ENCODE measurements at places on chromosomes 3 and 15. TPM values are rescaled to one million over a fixed set of nuclear protein-coding genes. Genes with fewer than 3 reads are reported as not detected.
A peak's percentile ranks its signal among the peaks of the same experiment; 100 is the strongest.

- H3K27ac ChIP-seq, result no peak overlapping the region
- no peak overlapping the region for H3K4me3 ChIP-seq
- no peak for DNase-seq
- H3K27me3 ChIP-seq, result no peaks in the 10 kb centered on the region
- H3K36me3 ChIP-seq, result no peaks in the 10 kb centered on the region
Observed at GRCh38 chr15:91068436-91068835, 31.6 kb upstream of the SV2B start.

The HYKK gene
- total RNA-seq, result 6.4 TPM

GRCh38 chr3:123310186-123310585 is 108.4 kb downstream of the SEC22A start:
- peaks cover 19% of the 10 kb centered on the region for H3K36me3 ChIP-seq
- peaks cover 18% of the 10 kb centered on the region for H3K4me1 ChIP-seq
- H3K27ac ChIP-seq, result no peak overlapping the region

DNA sequence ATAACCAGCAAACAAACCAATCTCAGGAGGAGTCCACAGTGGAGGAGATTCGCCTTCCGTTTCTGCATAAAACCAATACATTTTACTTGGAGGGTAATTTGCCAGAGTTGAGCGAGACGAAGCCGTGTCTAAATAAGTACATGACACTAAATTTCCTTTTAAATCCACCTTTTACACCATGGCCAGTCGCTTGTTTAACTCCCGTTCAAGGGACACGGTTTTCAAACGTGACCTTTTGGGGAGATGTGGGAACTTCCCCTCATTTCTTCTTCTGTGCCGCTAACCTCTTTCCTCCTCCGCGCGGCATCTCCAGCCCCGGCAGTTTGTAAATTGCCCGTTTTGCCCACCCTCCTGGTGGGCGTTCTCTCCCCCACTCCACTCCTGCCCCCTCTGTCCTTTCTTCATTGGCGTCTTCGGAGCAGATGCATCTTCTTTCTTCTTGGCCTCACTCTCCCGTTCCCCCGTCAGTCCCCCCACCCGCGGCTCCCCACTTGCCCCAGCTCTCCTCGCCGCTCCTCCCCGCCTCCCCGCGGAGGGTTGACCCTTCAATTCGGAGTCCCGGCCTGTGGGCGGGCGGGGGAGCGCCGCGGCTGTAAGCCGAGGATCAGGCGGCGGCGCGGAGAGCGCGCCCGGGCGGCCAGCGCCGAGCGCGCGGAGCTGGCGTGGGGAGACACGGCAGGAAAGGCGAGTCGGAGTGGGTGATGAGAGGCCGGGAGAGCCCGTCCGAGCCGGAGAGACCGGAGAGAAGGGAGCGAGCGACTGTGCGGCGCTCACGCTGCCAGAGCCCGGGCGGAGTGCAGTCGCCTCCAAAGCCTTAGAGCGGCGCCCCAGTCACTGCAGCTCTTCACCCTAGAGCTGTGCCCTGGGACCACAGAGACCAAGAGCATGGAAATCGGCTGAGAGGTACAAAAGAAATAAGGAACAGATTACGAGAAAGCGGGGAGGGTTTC is at the start of gene NLGN1:
Gene NLGN1 (plus strand): TSS at position 584 of the 950 bp plus-strand sequence.
- H3K27ac ChIP-seq, result peak within 1 kb of the TSS; percentile 84
- H3K4me1 ChIP-seq, result peaks cover 7% of the 10 kb centered on the region
- H3K27me3 ChIP-seq, result no peaks in the 10 kb centered on the region
- H3K36me3 ChIP-seq, result no peaks in the 10 kb centered on the region
- DNase-seq, result peak; percentile 4

DNA sequence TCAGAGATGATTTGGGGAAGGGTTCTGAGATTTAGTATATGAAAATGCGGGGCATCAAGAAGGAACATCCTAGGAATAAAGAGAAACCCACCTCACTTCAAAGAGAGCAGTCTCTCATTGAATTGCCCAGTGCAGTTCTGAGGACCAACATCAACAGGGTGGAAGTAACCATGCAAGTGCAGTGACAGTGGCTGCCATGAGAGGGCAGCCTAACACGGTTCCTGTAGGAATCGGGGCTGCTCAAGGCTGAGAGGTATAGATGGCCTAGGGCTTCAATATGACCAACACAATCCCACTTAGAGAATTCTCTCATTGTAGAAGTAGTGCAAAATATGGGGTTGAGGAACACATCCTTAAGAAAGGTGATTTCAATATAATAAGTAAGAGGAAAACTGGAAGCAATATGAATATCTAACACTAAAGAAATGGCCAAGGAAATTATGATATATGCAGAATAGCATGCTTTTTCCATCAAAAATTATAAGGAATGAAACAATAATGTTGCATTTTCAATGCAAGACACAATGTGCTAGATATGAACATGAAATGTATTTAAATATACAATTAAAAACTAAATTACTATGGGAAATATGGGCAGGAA is 51.1 kb upstream of the ARRDC4 start:
- no peak overlapping the region for H3K4me3 ChIP-seq
- DNase-seq, result no peak
- H3K4me1 ChIP-seq, result no peaks in the 10 kb centered on the region
- H3K27ac ChIP-seq, result no peak overlapping the region
- no peaks in the 10 kb centered on the region for H3K27me3 ChIP-seq

DNA sequence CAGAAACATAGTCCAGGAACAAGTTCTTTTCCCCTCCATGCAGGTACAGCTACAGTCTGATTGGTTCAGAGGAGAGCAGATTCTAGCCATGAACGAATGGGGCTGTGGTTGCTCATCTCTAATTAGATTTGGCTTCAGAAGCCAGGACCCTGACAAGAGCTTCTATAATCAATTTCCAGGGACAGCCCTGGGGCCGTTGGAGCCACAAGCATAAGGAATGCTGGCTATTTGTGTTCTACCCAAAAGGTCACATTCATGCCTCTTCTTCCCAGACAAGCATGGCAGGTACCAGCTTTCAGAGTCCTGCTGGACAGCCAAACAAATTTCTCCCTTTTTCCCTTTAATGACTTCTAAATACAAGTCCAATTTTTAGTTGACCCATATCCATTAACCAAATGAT is 215.5 kb upstream of the LRTM1 start:
- no peaks in the 10 kb centered on the region for H3K36me3 ChIP-seq
- H3K4me1 ChIP-seq, result peaks cover 5% of the 10 kb centered on the region
- no peak overlapping the region for H3K4me3 ChIP-seq

DNA sequence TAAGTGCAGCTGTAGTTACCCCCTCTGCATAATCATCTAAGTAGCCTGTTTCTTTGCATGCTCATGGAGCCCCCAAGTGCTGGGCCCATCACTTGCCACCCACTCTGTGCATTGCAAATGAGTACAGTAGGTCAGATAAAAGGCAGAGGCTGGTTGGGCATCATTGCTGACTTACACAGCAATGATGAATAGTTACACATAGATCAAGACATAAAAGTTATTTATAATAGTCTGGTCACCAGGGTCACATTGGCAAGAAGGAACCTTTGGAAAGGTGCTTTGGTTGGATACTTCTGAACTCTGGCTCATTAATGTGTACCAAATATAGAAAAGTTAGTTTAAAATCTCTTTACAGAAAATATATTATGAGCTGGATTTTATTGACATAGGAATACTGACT is 111.6 kb downstream of the MITF start:
- H3K36me3 ChIP-seq, result no peaks in the 10 kb centered on the region
- H3K27ac ChIP-seq, result no peak overlapping the region
- H3K4me1 ChIP-seq, result peaks cover 28% of the 10 kb centered on the region
- H3K27me3 ChIP-seq, result no peaks in the 10 kb centered on the region
- H3K4me3 ChIP-seq, result no peak overlapping the region
- no peak for DNase-seq

- no peak overlapping the region for H3K4me3 ChIP-seq
- DNase-seq, result no peak
- no peaks in the 10 kb centered on the region for H3K27me3 ChIP-seq
- H3K36me3 ChIP-seq, result no peaks in the 10 kb centered on the region
- peaks cover 28% of the 10 kb centered on the region for H3K4me1 ChIP-seq
Observed at GRCh38 chr3:108011616-108012015, 79.2 kb downstream of the CD47 start.

GRCh38 chr15:47788685-47789084 is 71.4 kb downstream of the SEMA6D start:
- no peaks in the 10 kb centered on the region for H3K36me3 ChIP-seq
- no peak overlapping the region for H3K27ac ChIP-seq
- H3K4me3 ChIP-seq, result no peak overlapping the region
